ENCODE measurements at places on chromosomes 3 and 15. TPM values are rescaled to one million over a fixed set of nuclear protein-coding genes. Genes with fewer than 3 reads are reported as not detected.
A peak's percentile ranks its signal among the peaks of the same experiment; 100 is the strongest.

- ATAC-seq: no peak
Observed at GRCh38 chr15:86553108-86553507, 473.4 kb downstream of the AGBL1 start.

DNA sequence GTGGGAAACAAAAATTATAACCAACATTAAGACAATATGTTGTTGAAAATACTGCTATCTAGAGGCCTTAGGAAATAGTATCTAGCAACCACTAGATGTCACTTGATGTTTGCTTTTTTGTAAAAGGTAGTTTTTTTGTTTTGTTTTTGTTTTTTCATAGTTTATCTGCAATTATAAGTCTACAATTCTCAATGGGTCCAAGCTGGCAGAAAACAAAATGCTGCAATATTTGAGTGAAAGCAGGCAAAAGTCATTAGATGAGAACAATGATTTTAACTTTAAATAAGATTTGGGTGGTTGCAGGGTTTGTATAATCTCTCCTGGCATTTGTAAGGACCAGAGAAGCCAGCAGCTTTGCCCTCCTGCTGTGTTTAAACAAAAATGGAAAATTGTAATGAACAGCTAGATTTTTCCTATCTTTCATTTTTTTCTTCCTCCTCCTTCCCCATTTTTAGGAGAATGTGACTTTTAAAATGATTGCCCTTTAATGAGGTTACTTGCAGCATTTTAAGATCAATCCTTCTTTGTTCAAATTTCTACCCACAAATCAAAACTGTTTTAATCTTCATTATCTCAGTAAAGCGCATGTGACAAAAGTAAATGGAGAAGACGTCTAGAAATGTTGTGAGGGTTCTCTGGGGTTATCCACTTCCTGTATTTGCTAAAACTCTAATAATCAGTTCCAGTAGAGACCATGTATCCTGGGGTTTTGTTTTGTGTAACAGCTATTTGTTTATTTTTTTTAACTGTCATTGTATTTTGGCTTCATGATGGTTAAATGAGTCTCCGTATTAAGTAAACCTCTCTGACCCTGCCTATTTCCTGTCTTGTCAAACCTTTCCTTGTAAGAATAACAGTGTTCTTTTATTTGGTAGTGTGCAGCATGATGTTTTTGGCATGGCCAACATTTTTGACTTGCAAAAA, 27.3 kb downstream of the DUT start:
- ATAC-seq: no peak

Gene GOLGA6D
- total RNA-seq: not detected

Gene FLNB
- total RNA-seq: 299 TPM

- ATAC-seq: no peak
Observed at GRCh38 chr15:75231836-75232235, 26.3 kb upstream of the GOLGA6C start.

- peak; percentile 75 for ATAC-seq
Observed at GRCh38 chr3:26712211-26713026, 89.8 kb downstream of the LRRC3B start.

DNA sequence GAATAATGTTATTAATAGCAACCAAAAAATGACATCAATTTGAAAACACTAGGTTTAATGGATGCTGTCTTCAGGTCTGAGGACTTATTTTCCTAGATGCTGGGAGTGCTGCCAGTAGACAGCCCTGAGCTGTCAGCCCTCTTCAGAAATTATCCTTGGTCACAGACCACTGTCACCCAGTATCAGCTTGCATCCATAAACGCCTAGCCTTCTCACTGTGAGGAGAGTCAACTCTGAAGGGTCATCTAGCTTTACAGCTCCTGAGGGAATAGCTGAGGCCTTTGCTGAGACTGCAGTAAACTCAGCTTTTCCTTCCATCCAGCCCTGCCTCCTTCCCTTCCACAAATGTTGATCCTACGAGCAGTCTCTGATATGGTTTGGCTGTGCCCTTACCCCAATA, 19.4 kb upstream of the MNS1 start:
- ATAC-seq: no peak

Gene DPH3
- 16.1 TPM for total RNA-seq

Gene ZKSCAN7
- 10.5 TPM for total RNA-seq

Measured in motor neuron (in vitro differentiated cells).